COR-L47 (cell line): ENCODE measurements at places on chromosomes 12 and 14.

DNA sequence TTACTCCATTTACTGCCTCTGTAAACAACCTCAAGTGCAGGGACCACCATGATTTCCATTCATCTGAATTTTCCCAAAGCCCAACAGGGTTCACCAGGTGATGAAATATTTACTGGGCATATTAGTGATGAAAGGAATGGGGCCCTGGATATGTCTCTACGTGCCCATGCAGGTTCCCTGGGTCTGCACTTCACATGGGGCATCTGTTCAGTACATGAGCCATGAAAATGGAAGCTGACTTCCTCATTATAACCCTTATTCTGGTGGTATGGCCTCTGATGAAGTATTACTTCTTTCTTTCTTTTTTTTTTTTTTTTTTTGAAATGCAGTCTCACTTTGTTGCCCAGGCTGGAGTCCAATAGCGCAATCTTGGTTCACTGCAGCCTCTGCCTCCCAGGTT is 26.5 kb upstream of the CORO1C start:
- no peak for DNase-seq

DNA sequence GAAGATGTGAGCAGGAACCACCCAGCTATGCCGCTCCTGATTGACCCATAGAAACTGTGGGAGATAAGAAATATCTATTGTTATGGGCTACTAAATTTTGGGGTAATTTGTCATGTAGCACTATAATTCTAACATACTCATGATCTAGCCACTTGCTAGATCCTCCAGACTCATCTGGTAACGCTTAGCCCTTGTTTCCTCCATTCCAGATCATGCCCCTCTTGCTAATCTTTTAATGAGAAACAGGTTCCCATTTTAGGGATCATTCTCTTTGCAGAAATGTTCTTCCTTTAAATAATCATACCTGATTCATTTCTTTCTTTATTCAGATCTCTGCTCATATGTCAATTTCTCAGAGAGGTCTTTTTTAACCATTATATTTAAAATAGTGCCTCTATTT is 3.8 kb upstream of the ARHGDIB start:
- no peak for DNase-seq

DNA sequence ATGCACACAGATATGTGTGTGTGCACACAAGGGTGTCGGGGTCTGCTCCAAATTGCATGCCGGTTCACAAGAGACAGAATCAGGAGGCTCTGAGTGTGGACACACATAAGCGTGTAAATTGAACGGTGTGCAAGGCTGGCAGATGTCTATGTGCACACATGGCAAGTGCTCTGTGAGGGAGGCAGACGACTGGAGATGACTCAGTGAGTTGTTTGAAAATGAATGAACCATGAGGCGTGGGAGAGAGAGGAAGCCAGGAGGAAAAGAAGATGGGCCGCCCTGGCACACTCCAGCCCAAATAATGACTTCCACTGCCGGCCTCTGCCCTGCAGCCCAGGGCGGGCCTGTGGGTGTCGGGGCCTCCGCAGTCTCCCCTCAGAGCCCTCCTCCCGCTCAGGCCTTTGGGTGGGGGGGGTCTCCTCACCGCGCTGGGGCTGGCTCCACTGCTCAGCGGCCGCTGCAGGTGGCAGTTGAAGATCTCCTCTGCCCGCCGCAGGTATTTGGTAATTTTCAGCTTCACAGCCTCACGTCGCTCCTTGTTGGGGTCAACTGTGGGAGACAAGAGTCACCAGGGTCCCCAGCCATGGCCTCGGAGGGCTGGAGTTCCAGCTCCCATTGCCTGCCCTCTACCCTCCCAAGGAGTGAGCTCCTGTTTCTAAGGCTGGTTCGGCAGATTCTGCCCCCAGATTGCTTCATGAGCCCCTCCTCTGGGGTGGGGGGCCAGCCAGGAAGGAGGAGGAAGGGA is 3.5 kb downstream of the RPS6KL1 start:
- no peak for DNase-seq

GRCh38 chr14:68473069-68473468 is 319.8 kb downstream of the ZFP36L1 start:
- no peak for DNase-seq

GRCh38 chr14:103453791-103454190 is 68.6 kb downstream of the MARK3 start:
- DNase-seq = no peak

DNA sequence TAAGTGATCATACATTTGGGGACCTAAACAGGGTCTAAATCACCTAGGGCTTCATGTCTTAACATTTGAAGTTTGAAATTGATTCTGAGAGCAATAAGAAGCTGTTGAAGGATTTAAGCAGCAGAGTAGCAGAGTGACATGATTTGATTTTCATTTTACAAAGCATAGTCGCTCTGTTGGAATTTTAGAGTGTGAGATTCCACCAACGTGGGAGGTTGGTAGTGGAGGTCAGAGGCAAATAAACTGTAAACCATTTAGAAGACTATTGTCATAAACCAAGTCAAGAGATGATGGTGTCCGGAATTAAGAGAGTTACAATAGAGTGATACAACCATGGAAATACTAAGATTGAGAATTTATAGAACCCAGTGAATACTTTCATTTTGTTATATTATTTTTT is 52.7 kb upstream of the ZDHHC17 start:
- DNase-seq = no peak

DNA sequence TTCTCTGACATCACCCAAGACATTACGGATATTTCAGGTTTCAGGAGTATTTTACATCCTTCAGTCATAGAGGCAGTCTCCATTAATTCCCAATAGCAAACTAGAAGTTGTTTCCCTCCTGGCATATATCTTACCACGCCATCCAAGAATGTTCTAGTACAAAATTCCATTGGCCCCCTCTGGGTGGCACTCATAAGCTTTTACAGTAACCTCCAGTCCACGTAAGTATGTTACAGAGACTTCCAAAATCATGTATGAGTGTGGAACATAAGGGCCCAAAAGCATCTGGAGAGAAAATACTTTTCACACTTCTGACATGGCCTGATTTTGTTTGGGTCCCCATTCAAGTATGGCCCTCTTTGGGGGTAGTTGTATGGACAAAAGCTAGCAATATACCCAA is 58.1 kb upstream of the DHRS4 start:
- DNase-seq = no peak

GRCh38 chr14:95468448-95469133 is 47.9 kb downstream of the SYNE3 start:
- no peak for DNase-seq

GRCh38 chr12:22399464-22400180 is 65.1 kb upstream of the ST8SIA1 start:
- DNase-seq = no peak

DNA sequence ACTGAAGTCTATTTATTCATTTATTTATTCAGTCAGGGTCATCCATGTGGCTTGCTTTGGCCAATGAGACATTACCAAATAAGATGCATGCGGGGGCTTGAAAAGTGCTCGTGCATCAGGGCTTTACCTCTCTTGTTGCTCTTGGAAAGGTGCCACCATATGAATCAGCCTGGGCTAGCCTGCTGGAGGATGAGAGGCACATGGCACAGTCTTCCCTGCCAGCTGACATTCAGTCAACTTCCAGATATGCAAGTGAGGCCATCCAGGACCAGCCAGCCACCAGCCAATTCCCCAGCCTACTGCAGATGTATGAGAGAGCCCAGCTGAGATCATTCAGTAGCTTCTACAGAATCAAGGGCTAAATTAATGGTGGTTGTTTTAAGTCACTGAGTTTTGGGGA is 105.2 kb upstream of the RPH3A start:
- DNase-seq = no peak

DNA sequence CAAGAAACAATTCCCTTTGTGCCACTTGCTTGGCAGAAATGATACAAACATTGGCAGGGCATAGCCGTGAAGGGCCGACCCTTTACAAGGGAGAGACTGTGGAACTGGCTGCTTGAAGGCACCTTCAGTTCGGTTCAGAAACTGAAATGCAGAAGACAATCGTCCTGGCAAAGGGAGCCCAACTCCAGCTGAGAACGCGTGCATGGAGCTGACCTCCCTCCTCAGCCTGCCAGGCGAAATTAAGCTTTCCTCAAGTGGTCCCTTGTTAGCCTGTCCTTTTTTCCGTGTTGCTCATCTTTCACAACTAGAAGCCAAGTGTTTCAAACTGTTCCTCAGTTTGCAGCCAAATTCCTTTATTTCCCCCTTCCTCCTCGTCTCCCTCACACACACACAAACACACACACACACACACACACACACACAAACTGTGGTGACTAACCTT is 8.1 kb downstream of the LGR5 start:
- DNase-seq = no peak

DNA sequence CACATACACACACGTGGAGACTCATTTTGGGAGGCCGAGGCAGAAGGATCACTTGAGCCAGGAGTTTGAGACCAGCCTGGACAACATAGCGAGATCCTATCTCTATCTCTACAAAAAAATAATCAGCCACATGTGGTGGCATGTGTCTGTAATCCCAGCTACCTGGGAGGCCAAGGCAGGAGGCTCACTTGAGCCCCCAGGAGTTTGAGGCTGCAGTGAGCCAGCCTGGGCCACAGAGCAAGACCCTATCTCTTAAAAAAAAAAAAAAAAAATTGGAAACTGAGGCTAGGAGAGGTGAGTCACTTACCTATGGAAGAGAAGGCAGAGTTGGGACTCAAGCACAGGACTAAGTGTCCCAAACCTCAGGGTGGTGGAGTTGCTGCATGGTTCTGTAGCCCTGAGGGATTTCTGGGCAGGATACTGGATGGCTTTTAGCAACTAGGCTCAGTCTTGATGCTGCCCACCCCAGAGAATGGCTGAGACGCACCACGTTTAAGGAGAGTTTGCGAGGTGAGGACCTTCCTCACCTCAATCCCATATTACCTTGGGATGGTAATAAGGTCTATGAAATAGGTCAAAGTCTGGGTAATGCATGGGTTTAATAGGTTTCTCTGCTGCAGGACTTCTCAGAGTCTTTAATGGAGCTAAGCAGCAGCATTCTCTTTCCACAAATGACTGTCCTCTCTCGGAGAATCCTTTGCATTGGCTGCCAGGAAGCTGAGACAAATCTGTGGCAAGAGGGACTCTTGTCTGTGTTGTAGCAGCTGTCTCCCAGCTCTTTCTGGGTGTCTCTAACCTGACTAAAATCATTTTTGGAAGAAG is 35.6 kb downstream of the SH2B3 start:
- no peak for DNase-seq

DNA sequence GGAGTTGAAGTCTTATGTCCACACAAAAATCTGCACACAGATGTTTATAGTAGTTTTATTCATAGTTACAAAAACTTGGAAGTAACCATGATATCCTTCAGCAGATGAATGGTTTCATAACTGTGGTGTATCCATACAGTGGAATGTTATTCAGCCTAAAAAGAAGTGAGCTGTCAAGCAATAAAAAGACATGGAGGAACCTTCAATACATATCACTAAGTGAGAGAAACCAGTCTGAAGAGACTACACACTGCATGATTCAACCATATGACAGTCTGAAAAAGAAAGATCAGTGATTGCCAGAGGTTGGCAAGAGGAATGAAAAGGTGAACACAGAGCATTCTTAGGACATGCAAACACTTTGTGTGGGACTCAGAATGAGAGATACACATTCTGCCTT is 18.6 kb upstream of the IFNG start:
- no peak for DNase-seq

- no peak for DNase-seq
Measured at GRCh38 chr12:20711846-20712245, 16.7 kb downstream of the SLCO1C1 start.

DNA sequence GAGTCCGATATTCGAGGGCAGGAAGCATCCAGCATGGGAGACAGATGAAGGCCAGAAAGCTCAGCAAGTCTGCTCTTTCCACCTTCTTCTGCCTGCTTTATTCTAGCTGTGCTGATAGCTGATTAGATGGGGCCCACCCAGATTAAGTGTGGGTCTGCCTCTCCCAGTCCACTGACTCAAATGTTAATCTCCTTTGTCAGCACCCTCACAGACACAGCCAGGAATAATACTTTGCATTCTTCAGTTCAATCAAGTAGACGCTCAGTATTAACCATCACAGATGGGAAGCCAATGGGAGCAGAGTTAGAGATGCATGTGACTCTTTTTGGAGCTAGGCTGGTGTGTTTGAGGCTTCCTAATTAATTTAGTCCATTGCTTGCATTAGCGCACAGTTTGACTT is 17.0 kb downstream of the C12orf75 start:
- DNase-seq = no peak
